Stimulated activated effector memory CD8-positive, alpha-beta T cell treated with anti-CD3 and anti-CD28 coated beads, Interleukin-12 subunit alpha, Interleukin-12 subunit beta, amount 100 ng/mL, for 72 hours (primary cell): ENCODE measurements at places on chromosomes 5 and 9.

- no peak for DNase-seq
These were observed 276.0 kb upstream of the DMRT1 start for GRCh38 chr9:565528-565927.

- DNase-seq = no peak
These were observed 1.4 kb downstream of the FAM193B start for GRCh38 chr5:177552839-177553455.

DNA sequence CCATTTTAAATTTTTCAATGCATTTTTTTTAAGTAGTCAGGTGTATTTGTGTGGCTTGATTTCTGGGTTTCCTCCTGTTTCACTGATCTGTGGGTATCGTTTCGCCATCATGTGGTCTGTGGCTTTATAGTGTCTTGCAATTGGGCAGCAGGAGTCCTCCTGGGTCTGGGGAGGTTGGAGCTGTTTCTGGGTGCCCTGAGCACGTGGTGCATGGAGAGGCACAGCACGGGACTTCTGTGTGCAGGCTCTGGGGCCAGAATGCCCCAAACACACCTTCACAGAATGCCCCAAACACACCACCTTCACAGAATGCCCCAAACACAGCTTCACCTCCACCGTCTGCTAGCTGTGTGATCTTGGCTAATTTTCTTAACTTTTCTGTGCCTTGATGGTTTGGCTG lies 82.6 kb upstream of the COL5A1 start:
- no peak for DNase-seq

DNA sequence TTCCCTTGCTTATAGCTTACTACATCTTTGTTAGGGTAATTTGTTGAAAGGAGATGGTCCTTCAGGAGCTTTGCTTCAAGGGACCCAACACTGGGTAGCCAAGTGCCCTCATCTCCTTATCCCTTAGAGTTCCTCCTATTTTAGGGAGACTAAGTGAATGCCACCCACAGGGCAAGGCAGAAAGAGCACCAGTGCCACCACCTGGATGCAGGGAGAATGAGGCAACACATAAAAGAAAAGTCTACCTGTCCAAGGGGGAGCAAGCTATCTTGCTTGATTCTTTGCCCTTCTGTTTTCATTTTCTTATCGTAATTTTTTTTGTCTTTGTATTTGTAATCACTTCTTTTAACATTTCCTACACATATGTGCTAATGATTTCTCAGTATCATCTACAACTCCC lies 205.5 kb downstream of the NPR3 start:
- DNase-seq = no peak
